ENCODE measurements at places on chromosomes 2 and 18. TPM values are rescaled to one million over a fixed set of nuclear protein-coding genes. Genes with fewer than 3 reads are reported as not detected.

The AQP12A gene
- not detected for total RNA-seq

The GATA6 gene
- total RNA-seq, result 5.5 TPM

The CTDP1 gene
- 26.9 TPM for total RNA-seq

The SLC14A1 gene
- total RNA-seq, result 44.9 TPM

The GREB1L gene
- total RNA-seq, result 3.0 TPM

The C2orf15 gene
- total RNA-seq, result 0.23 TPM

The SCTR gene
- total RNA-seq, result not detected

The XRCC5 gene
- total RNA-seq, result 390 TPM

The CGREF1 gene
- total RNA-seq, result 0.26 TPM

The KHK gene
- 5.9 TPM for total RNA-seq

The GDF7 gene
- total RNA-seq, result 0.33 TPM

The DRC1 gene
- total RNA-seq, result not detected

The ARHGAP15 gene
- 0.13 TPM for total RNA-seq

The GRP gene
- total RNA-seq, result not detected

The CASP10 gene
- total RNA-seq, result 2.0 TPM

The RGPD6 gene
- total RNA-seq, result 9.8 TPM

The SATB2 gene
- 14.5 TPM for total RNA-seq
